ENCODE measurements at places on chromosomes 4 and X.

DNA sequence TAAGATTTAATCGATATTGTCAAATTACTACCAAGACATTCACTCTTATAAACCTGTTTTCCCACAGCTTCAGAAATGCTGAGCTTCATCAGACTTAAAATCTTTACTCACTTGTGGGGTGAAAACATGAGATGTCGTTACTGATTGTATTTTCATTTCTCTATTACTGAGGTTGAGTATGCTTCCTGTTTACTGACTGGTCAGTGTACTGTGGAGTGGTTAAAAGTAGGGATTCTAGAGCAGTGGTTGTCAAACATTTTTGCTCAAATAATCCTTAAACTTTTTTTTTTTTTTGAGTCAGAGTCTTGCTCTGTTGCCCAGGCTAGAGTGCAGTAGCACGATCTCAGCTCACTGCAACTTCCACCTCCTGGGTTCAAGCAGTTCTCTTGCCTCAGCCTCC, 50.3 kb downstream of the NSUN7 start:
- no peak for DNase-seq

DNA sequence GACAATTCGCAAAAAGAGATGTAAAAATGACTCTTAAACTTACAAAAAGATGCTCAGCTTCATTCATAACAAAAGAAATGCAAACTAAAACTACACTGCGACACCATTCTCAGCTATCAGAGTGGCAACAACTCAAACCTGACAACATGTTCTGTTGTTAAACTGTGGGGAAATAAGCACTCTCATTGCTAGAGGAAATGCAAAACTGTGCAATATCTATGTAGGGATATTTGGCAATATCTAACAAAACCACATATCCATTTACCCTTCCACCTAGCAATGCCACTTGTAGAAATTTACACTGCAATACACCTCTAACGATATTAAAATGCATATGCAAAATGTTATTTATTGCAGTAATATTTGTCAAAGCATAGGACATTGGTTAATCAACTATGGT, 78.3 kb upstream of the EGFL6 start:
- no peak for DNase-seq

DNA sequence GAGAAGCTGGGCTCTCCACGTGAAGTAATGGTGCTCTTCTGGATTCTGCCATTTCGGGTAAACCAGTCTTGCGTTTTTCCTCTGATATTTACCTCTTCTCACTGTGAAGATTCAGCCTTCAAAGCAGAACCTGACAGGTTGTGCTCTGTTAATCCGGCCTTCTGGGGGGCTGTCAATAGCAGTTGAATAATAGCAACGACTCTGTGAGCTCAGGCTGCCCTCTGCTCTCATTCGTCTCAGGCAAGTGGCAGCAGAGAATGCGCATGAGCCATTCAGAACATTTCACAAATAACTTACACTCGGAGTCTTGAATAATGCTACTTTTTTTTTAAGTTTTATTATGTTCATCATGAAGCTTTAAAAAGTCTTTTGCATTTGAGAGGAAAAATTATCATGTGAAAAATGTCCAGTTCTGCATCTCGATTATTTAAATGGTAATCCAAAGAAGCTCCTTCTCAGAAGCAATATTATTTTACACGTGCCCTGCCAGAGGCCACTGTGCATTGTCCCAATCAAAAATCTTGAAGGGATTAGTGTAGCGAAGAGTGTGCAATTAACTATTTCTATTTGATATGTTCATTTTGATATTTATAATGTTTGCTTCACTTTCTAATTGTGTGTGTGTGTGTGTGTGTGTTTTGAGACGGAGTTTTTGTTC, 354.2 kb upstream of the FAT1 start:
- DNase-seq, result no peak

- DNase-seq, result no peak
These were observed 407.3 kb downstream of the IDS start for GRCh38 chrX:149097786-149098185.

DNA sequence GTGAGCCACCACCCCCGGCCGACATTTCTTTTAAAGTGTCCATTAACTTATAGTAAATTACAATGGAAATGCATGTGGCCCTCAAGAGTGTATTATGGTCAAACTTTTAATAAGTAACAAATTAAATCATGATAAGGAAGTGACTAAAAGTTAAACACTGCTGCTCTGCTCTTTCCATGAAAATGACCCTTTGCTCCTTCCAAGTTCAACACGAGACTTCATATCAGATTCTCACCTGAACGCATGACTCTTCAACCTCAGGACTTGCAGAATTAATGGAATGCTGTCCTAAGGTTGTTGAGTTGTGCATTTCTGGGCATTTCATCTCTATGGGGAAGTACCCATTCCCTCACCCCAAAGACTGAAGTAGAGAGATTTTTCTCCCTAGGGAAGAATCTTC, 27.1 kb downstream of the AWAT2 start:
- DNase-seq, result no peak

DNA sequence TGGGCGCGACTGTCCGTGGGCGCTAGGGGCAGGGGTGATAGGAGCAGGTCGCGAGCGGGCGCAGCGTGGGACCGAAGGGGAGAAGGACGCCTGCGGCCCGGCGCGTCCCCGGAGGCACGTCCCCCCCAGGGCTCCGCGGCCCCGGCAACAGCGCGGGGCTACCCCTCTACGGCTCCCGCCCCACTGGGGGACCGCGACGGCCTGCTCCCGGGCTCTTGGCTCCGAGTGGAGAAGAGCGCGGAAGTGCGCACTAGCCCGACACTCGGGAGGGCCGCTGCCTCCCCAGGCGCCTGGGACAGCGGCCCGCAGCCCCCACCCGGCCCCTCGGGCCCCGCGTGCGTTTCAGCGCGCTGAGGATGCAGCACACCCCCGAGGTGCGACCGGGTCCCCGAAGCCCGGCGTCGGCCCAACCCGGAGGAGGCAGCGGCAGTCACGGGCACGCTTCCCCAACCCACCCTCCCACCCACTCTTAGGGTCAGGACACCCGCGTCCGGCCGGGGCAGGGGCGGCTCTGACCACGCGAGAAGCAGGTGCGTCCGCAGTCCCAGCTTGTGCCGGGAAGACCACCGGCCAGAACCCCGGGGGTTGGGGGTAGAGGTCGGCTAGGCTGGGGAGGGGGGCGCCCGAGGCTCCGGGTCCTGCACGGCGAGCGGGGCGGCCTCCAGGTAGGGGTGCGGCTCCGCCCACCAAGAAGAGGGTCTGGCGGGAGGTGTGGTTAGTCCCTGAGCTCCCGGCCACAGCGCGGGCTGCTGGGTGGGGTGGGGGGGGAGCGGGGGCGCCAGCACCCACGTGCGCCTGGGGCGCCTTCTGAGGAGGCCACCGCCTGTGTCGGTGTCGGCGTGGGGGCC, 18.5 kb upstream of the NAT8L start:
- peak; percentile 82 for DNase-seq

GRCh38 chr4:89307446-89308160, at the start of gene GPRIN3:
Gene GPRIN3 (minus strand): TSS chr4:89307800. CDS start chr4:89250110, 57,690 bp downstream.
- DNase-seq, result peak; percentile 89

DNA sequence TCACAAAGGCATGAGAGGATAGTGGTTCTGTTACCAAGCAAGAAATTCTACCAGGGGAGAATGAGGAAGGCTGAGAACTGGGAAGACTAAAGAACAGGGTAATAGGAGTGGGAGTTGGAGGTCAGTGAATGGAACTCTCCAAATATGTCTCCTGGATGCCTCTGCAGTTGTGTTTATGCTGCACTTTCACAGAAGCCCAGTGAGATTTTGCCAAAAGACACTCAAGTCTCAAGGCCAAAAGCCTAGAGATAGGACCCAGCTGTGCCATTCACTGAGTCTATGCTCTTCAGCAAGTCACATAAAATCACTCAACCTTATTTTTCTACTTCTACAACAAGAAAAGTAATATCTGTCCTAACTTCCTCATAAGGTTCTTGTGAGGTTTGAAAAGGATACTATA, 285.4 kb downstream of the UNC5C start:
- no peak for DNase-seq

DNA sequence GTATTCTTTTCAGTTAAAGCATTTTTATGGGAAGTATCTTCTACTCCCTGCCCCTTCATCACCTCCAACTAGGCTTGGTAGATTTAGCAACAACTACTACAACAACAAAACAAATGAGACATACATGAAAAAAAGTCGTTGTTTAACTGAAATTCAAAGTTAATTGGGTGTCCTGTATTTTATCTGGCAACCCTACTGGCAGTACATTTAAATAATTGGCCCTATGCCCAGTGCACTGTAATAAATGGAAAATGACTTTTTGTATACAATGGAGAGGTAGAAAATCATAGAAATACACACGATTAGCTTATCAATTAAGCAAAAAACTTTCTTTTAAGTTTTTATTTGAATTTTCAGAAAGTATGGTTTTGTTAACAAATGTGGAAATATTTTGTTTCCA, 21.4 kb upstream of the CLGN start:
- no peak for DNase-seq

DNA sequence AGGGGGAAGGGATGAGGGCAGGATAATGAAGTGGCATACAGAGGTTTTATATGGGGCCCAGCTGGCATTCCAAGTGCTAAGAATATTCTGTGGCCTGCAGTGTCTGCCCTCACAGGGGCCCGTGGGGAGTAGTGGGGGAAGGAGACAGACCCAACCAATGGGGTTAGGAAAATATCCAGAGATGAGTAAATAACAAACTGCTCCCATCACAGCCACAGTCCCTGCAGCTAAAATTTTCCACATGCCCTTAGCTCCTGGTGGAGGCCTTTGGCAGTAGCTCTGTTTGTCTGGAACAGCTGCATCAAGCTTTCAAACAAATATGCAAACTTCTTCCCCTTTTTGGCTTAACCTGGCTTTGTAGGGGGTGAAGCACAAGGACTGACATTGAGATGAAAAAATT, 3.1 kb downstream of the SRPX2 start:
- no peak for DNase-seq

- no peak for DNase-seq
These were observed at the start of gene SHOX for GRCh38 chrX:630612-631496. Gene SHOX (plus strand): TSS chrX:630791. CDS start chrX:630898, 107 bp downstream.

GRCh38 chr4:81221303-81222081, 6.5 kb upstream of the PRKG2 start:
- no peak for DNase-seq

- no peak for DNase-seq
These were observed 60.8 kb downstream of the WDFY3 start for GRCh38 chr4:84905646-84906045.

DNA sequence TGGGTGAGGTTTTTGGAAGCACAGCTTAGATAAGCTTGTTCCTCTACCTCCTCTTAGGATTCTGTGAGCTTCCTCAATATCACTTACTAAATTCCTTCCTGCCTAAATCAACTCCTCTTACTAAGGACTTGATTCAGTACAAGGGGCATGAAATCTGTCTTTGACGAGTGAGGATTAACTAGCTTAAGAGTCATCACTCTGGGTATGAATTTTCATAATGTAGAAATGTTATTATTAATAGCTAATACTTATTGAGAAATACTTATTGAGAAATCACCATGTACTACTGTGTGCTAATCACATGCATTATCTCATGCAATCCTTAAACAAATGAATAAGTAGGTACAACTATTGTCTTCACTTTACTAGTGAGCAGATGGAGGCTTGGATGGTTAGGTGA, 28.6 kb downstream of the TRPC3 start:
- DNase-seq, result no peak

DNA sequence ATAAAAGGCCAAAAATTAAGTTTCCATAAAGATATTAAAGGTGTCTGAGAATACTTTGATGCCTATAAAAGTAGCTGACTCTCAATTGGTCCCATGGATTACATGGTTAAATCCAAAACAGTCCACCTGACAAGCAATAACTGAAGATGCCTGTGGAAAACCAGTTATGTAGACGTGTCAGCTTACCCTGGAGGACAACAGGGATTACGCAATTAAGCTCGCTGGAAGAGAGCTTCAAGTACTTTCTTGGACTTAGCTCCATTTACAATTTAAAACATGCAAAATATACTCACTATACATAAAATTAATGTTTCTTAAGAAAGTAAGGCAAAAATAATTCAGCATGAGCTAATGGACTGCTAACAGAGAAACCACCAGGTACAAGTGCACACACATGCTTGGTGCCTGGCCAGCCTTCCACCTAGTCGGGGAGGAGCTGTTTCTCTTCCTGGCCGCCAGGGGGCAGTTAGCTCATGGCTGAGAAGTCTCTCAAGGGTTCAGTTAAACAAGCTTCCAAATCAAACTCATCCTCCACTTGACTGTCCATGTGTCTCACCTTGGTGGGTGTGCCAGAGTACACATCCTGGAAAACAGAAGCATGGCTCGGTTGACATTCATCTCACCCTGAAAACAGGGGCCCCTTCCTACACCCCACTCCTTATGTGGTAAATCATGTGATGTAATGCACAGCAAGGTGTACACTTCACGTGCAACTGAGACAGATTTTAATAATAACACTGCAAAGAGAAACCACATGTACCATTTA, 9.2 kb upstream of the FAM53A start:
- DNase-seq, result peak; percentile 59

DNA sequence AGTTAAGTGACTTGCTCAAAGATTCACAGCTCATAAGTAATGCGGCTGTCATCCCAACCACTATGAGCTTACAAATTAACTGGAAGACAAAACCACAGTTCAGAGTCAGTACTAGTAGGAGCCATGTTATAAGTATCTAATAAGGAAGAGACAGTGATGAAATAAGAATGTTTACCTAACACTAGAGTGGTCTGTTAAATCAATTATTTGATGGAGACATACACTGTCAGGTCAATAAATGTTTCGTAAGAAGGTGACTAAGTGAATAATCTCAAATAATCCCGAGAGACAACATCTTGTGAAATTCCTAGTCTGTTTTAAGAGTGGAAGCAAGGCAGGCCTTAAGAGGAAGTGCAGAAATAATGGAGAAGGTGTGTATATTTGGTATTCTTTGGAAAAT, 25.8 kb upstream of the AMELX start:
- DNase-seq, result no peak

DNA sequence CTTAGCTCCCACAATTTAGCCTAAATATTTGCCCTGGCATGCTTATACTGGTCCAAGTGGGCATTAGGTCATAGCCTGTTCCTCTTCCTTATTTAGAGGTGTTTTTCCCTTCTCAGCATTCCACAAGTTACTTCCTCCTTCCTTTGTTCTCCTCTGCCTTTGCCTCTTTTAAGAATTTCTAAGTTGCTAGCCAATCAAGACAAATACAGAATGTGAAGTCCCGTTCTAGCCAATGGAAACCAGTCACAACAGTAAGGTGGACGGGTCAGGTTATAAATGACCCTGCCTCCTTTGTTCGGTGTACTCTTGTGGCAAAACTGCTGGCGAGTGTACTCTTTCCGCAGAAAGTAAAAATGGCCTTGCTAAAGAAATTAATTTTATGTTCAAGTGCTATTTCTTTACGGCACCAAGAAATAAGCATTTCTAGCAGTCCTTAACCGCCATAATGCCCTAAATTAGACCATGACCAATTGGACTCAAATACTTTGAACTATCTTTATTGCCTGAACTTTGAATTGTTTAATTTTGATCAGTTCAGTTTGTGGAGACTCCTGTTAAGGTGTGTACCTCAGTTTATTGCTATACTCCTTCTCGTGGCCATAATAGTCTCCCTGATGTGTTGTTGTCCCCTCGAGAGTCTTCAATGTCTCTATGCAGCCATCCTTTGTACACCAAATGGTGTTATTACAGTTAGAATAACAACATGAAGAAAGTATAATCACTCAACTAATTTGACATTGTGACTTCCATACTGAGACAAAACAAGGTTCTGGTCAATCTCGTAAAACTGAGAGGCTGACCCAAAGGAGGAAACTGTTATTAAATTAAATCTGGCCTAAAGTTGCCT, 1.6 kb upstream of the HADH start:
- no peak for DNase-seq
